ENCODE measurements at places on chromosomes 2 and 18.

GRCh38 chr2:195687320-195688086 lies 30.5 kb downstream of the SLC39A10 start:
- no peak for DNase-seq

GRCh38 chr2:99618579-99619097 lies 128.8 kb upstream of the REV1 start:
- DNase-seq, result no peak

- DNase-seq, result peak; percentile 15
These were observed 1.8 kb upstream of the ALK start for GRCh38 chr2:29923110-29923721.

GRCh38 chr18:75456199-75456631 lies 28.7 kb upstream of the SMIM21 start:
- no peak for DNase-seq

DNA sequence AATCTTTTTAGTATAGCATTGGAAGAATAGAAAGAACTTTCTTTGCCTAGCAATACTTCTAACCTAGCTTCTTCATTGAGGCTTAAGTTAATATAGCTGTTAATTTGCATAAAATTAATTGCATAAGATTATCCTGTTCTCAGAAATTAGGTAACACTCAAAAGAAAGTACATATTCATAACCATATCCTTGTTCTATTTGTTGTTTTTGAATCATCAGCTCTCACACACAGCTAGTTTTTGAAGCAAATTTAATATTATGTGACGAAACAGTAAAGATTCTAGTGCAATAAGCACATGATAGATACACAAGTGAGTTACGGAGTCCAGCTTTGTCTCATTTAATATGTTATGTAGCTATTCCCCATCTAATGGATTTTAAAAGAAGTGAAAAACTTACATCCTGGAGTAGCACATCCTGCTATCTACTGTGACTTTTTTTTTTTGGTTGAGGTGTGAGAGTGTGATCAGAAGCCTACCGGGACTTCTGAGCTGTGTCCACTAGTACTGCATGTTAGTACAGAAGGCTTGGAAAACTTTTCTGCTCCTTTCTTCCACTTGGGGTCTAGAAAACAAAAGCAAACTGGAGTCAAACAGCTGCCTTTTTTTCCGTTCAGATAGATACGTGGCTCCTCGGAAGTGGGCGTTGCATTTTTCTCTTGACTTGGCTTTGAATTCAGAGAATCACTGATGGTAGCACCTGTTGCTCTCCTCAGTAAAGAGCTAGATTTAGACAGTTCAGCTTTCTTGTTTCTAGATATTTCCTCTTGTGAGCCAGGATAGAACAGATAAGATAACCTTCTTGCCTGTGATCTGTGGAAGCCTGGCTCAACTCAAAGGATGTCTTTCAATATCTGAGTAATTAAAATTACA lies 27.2 kb downstream of the KDM3A start:
- peak; percentile 15 for DNase-seq

DNA sequence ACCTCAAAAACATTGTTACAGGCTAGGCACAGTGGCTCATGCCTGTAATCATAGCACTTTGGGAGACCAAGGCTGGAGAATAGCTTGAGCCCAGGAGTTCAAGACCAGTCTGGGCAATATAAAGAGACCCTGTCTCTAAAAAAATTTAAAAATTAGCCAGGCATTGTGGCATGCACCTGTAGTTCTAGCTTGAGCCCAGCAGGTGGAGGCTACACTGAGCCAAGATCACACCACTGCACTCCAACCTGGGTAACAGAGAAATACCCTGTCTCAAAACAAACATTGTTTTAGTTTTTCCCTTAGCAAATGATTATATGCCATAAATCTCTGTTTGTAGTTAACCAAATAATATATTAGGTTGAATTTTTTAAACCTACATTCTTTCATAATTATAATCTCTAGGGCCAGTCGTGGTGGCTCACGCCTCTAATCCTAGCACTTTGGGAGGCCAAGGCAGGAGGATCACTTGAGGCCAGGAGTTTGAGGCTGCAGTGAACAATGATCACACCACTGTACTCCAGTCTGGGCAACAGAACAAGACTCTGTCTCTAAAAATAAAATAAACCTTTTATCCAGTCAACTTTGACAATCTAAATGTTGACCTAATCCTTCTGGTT lies 13.3 kb upstream of the CYP20A1 start:
- DNase-seq, result peak; percentile 25

- DNase-seq, result no peak
These were observed 6.5 kb upstream of the ARID5A start for GRCh38 chr2:96530144-96530430.

GRCh38 chr2:63590626-63591408 lies 2.1 kb downstream of the MDH1 start:
- no peak for DNase-seq

- DNase-seq, result no peak
These were observed 89.1 kb upstream of the NOSTRIN start for GRCh38 chr2:168713325-168713724.

DNA sequence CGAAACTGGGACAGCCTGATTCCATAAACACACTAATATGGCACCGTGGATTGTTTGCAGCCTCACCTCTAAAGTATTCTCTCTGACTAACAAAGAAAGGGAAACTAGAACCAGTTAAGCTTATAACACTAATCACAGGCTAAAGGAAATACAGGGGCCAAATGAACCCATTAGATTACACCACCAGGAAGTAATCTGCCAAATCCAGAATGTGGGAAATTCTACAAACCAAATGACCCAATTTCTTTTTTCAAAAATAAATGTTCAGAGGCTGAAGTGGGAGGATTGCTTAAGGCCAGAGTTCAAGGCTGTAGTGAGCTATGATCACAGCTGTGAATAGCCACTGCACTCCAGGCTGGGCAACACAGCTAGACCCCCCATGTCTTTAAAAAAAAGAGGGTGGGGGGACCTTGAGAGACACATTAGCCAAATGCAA lies 1.5 kb upstream of the MPPE1 start:
- DNase-seq, result no peak

- no peak for DNase-seq
These were observed 50.6 kb downstream of the CELF4 start for GRCh38 chr18:37514953-37515352.

- DNase-seq, result no peak
These were observed 491.0 kb upstream of the NXPH2 start for GRCh38 chr2:139271149-139271548.

- DNase-seq, result no peak
These were observed 392.5 kb upstream of the CDH7 start for GRCh38 chr18:65358306-65358705.

GRCh38 chr2:216715402-216715974 lies 20.1 kb upstream of the IGFBP5 start:
- no peak for DNase-seq

GRCh38 chr2:70199320-70199864 lies 8.6 kb upstream of the C2orf42 start:
- DNase-seq, result no peak

All from CD4-positive, alpha-beta T cell treated with Interleukin-1 beta for 1 hour (primary cell).